ENCODE measurements at places on chromosomes 5 and 9. TPM values are rescaled to one million over a fixed set of nuclear protein-coding genes. Genes with fewer than 3 reads are reported as not detected.

Gene CNOT8
- total RNA-seq = 139 TPM

Gene ECSCR
- total RNA-seq = 25.4 TPM

Gene GMCL2
- not detected for total RNA-seq

Gene FAM153A
- total RNA-seq = 0.38 TPM

Gene STC2
- 4.3 TPM for total RNA-seq

Gene PDCD1LG2
- total RNA-seq = 8.8 TPM

Gene DBH
- total RNA-seq = not detected

Gene CD14
- 114 TPM for total RNA-seq

Measured in subcutaneous adipose tissue (tissue), 4 donors.